Airway epithelial cell (primary cell): ENCODE measurements at places on chromosomes 5 and 9. TPM values are rescaled to one million over a fixed set of nuclear protein-coding genes. Genes with fewer than 3 reads are reported as not detected.

The FGFR4 gene
- 1.3 and 2.1 TPM in 2 replicates for total RNA-seq

The NTRK2 gene
- under 0.01 TPM in 1 of 2 replicates, not detected in the other for total RNA-seq

The PURA gene
- total RNA-seq, result 5.2 and 6.1 TPM in 2 replicates

The FOXD4L4 gene
- 0.07 and 0.19 TPM in 2 replicates for total RNA-seq

The LECT2 gene
- total RNA-seq, result not detected in 2 replicates

The PLAC8L1 gene
- total RNA-seq, result not detected in 2 replicates
